Anterior cingulate cortex (tissue), 58 donors: ENCODE measurements at places on chromosomes 2 and 18.

GRCh38 chr18:20963027-20963426, 148.6 kb downstream of the ROCK1 start:
- DNase-seq: no peak

GRCh38 chr2:175576270-175576669, 394.8 kb upstream of the ATP5MC3 start:
- DNase-seq: no peak

DNA sequence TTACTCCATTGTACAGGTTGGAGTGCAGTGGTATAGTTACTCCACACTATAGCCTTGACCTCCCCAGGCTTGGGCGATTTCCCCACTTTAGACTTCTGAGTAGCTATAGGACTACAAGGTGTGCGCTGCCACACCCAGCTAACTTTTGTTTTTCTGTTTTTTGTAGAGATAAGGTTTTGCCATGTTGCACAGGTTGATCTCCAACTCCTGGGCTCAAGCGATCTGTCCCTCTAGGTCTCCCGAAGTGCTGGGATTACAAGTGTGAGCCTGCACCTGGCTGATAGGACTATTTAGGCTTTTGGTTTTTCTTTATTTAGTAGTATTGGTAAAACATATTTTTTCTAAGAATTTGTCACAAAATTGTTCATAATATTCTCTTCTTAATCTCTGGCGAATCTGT, 121.7 kb downstream of the PHLPP1 start:
- DNase-seq: no peak

DNA sequence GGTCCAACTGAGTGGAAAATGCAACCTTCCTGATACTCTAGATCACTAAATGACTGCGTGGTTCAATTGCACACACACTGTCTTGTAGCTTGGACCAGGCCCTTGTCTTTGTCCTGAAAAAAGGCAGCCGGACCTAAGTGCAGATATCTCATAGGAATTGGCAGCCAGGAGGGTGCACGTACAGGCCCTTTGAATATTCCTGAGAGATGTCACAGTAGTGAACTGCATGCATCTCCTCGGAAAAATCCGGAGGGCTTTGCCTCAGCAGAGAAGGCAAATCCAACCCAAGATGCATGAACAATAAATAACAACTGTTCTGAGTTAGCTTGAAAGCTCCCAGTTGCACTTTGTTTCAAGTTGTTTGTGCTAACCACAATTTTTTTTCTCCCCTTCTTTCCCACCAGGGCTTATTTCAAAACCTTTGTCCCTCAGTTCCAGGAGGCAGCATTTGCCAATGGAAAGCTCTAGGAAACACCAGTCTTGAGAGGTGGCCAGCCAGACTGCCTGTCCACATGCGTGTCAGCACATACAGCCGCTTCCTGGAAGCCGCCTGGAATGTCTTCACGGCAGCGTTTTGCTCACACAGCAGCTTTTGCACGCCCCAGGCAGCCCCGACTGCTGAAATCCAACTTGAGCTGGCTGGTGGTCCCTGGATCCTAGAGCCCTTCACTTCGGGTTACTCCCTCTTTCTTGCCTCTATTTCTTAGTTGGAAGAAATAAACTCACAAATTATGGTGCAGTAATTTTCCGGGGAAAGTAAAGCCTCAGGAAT, 54.4 kb upstream of the FOSL2 start:
- DNase-seq: no peak
